ELR (cell line): ENCODE measurements at places on chromosomes 4 and X.
A peak's percentile ranks its signal among the peaks of the same experiment; 100 is the strongest.

DNA sequence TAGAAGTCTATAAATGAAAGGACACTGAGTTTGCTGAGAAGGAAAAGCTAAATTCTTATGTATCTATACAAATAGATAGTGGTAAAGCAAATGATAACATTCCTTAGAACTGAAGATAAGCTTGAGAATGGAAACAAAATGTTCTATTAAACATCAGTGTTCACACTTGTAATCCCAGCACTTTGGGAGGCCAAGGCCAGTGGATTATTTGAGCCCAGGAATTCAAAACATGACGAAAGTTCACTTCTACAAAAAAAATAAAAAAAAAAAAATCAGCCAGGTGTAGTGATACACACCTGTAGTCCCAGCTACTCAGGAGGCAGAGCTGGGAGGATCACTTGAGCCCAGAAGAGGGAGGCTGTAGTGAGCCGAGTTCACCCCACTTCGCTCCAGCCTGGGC is 199.8 kb downstream of the COMMD8 start:
- DNase-seq: no peak

DNA sequence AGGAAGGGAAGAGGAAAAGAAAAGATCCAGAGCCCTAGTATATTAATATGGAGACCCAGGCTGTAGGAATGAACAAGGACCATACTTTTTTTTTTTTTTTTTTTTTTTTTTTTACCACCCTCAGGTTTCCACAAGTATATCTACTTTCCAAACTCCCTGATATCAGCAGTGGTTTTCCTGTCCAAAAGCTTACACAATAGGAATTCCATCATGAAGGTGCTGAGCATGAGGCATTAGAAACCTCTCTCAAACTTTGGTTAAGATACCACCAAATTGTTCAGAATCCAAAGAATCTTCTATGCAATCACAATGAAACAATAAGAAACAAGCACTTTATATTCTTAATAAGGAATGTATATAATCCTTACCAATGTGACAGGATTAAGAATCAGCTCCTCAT is 26.5 kb downstream of the RPS6KA3 start:
- DNase-seq: no peak

- peak; percentile 82 for DNase-seq
These were observed 407.1 kb downstream of the IL15 start for GRCh38 chr4:142043509-142043908.

GRCh38 chr4:32219306-32220075 is 1499.3 kb downstream of the PCDH7 start:
- no peak for DNase-seq

- no peak for DNase-seq
These were observed 216.6 kb downstream of the DCTD start for GRCh38 chr4:182700362-182701160.

DNA sequence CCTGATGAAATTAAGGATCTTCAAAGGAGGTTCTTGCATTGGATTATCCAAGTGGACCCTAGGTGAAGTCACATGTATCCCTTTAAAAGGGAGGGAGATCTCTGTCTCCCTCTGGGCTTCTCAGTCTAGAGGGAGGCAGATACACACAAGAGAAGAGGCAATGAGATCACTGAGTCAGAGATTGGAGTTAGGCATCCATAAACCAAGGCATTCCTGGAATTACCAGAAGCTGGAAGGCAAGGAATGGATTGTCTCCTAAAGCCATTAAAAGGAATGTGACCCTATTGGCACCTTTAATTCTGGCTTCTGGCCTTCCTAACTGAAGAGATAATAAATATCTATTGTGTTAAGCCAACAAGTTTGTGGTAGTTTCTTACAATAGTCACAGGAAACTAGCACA is 383.2 kb downstream of the PACRGL start:
- DNase-seq: no peak

GRCh38 chr4:37812713-37813112 is 13.8 kb upstream of the PGM2 start:
- peak; percentile 91 for DNase-seq

DNA sequence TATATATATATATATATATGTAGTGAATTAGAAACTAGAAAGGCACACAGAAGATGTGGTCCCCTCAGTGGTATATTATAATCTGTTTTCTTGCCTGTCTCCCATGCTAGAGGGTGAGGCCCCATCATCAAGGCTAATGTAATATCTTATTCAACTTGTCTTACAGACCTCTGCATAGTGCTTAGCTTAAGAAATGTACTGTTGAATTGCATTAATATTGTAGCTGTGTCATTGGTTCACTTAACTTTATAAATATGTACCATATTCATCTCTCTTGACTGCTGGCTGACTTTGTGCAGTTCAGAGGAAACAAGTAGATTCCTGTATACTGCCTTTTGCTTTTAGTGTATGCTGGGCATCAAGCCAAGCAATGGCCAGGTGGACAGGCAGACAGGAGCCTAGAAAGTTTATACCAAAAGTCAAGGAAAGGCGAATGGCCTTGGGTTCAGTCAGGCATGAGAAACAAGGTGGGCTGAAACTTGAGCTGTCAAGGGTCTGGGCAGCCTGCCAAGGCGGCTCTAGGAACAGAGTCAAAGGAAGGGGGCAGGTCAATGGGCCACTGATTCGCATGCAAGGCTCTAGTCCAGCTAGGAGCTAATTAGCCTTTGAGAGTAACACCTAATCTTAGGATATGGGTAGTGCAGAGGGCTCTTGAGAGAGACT is 78.8 kb upstream of the LEF1 start:
- DNase-seq: no peak

GRCh38 chr4:95838192-95838591 is 1.7 kb upstream of the PDHA2 start:
- no peak for DNase-seq

DNA sequence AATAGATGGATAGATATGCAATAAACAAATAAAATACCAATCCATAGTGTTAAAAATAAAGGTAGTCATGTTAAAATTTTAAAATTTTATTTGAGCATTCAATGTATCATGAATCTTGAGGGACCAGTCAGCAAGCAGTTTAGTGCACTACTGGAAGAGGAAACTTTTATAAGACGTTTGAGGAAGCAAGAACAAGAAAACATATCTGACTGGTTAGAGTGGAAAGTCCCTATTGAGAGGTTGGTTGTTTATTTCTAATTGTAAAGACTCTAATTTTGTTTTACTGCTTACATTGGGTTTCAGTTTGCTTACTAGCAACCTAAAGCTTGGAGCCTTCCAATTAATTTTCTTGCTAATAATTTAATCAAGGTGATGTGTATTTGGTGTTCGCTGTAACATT is 786.2 kb downstream of the RAB28 start:
- DNase-seq: no peak

DNA sequence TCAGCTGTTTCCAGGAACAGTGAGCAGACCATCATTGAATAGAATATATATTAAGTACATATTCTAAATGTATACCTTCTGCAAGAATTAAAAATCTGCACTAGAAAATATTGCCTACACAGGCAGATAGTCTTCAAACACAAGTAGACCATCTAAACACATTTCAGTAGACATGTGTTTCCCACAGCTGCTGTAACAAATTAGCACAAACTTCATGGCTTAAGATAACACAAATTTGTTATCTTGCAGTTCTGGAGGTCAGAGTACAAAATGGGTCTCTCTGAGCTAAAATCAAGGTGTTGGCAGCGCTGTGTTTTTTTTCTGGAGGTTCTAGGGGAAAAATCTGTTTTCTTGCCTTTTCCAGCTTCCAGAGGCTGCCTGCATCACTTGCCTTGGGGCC is 42.7 kb downstream of the SH3RF1 start:
- no peak for DNase-seq

DNA sequence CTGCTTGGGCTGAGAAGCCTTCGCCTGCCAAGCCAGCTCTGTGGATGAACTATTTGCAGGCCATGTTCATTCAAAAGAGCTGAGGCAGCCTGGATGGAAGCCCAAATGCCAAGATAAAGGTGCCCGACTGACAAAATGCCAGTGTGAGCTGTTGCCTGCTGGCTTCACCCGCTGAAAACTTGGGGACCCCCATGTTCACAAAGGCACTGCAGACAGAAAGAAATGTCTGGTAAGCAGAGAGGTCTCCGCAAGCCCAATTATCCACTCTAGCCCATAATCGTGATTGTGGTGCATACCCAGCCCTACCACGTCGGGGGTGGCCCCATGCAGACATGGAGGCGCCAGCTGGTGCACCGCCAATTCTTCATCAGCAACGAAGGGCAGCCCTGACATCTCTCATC is 13.0 kb upstream of the SMIM20 start:
- DNase-seq: no peak

DNA sequence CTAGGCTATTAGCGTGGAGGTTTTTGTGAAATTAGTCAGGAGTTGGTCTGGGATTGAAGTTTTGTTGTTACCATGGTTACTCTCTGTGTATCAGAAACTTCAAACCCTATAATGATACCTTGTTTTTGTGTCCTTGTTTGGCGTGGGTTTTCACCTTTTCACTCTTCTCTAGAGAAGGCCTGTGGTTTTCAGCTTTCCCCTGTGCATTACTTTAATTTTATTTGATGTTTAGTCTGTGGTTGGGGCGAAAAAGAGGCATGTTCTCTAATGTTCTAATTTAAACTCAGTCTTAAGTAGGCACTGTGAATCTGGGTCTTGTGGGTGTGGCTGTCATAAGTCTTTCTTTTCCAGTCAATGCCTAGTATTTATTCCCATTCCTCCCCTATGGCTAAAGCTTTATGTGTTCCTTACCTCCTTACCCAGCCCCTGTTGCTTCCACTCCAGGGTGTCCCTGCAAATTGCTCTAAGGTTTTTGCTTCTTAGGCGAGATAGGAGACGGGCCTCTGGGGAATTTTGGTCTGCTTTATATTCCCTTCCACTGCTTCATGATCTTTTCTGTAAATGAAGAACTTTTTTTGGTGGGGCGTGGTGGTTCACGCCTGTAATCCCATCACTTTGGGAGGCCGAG is 326.3 kb upstream of the ZCCHC13 start:
- no peak for DNase-seq

- DNase-seq: peak; percentile 64
These were observed 1060.6 kb downstream of the STIM2 start for GRCh38 chr4:27921231-27921630.

- DNase-seq: no peak
These were observed 2.8 kb downstream of the TIGD2 start for GRCh38 chr4:89114100-89114499.

DNA sequence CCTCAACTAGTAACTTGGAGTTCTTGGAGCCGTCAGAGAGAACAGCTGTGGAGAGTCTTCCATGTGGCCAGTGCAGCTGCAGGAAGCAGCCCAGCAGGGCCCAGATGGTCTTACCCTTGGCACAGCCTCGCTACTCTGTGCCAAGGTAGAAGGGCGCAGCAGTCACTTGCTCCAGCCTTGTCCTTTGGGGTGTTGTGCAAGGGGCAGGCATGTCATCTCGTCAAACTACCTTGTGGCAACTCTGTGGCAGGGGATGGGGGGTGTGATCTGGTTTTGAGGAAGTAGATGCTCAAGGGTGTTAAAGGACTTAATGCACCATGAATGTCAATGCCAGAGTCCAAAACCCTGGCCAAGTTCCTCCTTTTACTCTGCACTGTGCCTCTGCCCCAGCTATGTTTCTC is 34.2 kb upstream of the TBC1D14 start:
- DNase-seq: no peak

GRCh38 chr4:577499-578450 is 1.7 kb upstream of the TMEM271 start:
- peak; percentile 29 for DNase-seq

DNA sequence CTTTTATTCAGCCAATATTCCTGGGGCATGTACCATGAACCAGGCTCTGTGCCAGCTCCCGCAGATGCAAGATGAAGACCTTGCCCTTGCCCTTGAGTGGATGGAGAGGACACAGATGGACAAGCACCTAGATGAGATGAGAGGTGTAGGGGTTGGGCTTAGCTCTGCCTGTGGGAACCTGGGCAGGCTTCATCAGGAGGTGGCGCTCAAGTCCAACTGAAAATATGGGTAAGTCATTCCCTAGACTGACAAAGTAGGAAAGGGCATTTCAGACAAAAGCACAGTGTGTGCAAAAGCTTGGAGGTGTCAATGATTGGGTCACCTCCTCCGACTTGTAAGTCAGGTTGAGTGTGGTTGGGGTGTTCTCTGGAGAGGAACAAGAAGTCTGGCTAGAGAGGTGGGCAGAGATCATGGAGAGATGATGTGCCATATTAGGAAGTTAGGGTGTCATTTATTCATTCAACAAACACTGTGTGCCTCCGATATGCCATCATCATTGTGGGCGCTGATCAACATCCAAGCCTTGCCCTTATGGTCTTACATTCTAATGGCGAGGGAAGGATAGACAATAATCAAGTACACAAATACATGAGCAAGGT is 64.6 kb downstream of the ANAPC4 start:
- peak; percentile 68 for DNase-seq

- no peak for DNase-seq
These were observed 770.3 kb downstream of the NLGN4X start for GRCh38 chrX:5458300-5458842.

DNA sequence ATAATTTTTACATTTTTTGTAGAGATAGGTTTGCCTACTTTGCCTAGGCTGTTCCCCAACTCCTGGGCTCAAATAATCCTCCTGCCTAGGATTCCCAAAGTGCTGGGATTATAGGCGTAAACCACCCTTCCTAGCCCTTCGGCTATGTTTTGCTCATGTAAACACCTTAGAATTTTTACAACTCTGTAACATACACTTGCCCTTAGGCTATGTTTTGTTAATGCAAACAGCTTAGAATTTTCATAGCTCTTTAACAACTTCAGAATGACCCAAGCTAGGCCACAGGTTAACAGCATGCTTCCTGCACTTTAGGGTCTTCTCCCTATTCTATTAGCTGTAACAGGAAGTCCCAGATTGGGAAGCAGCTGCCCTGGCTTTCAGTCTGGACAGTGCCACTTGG is 24.2 kb downstream of the KLHL15 start:
- DNase-seq: peak; percentile 9

DNA sequence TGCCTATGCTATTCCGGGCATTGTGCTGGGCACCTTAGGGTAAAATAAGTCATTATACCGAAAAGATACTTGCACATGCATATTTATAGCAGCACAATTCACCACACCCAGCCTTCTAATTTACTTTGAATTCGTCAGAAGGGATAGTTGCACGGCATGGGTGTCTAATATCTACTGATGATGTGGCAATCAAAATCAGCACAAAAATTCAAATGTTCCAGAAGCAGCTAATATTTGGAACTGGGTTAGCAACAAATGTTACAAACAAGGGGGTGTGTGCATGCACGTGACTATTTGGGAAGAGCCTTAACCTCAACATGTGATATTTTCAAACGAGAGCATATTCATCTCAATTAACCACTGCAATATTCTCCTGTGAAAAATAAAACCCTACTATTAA is 79.7 kb upstream of the PRSS48 start:
- peak; percentile 22 for DNase-seq

- DNase-seq: no peak
These were observed 19.1 kb downstream of the STARD8 start for GRCh38 chrX:68666580-68666979.

DNA sequence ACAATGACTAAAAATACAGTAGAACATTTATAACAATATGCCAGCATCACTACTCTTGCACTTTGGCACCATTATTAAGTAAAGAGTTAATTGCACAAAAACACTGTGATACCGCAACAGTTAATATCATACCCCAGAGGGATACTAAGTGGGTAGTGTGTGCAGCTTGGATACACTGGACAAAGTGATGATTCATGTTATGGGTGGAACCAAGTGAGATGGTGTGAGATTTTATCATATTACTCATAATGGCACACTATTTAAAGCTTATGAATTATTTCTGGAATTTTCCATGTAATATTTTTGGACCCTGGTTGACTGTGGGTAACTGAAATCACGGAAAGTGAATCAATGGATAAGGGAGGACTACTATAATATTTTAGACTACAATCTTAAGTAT is 265.3 kb downstream of the PCDH18 start:
- DNase-seq: peak; percentile 55
